ENCODE measurements at places on chromosomes 2 and 18.

GRCh38 chr2:20156836-20157192, 68.1 kb downstream of the SDC1 start:
- DNase-seq: no peak

DNA sequence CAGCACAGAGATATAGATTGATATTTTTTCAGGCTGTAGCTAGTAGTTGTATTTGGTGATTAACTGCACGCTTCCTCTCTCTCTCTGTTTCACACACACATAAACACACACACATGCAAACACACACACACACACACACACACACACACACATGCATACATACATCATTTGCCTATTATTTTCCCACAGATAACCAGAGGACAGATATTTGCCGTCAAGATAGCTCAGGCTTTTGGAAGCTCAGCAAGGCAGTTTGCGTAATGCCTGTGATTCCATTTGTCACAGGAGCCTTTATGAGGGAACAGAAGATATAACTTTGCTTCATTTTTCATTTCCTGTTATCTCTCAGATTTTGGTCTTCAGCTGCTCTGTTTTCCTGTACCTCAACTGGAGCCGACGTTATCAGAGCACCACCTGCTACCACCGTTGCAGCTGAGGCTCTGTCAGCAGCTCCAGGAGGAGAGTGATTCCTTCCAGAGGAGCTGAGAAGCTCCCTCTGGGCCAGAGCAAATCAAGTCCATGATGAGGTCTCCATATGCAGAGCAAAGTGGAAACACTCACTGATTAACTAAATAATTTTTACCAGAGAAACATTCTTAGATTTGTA, 341.9 kb upstream of the PIK3C3 start:
- no peak for DNase-seq

DNA sequence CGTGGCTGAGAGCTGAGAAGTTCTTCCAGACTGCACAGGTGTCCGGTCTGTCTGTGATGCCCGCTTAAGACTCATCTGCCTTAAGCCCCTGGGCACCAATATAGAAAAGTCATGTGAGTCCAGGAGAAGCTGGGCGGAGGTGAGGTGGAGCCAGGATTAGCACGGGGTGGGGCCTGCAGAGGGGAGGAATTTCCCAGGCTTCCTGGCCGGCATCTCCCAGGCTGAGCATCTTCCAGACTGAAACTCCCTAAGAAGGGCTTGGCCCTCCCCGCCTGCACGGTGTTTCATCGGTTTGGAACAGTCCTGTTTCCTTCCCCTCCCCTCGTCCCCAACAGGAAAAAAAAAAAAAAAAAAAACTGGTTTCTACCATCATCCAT, 270.3 kb downstream of the ATAD2B start:
- no peak for DNase-seq

DNA sequence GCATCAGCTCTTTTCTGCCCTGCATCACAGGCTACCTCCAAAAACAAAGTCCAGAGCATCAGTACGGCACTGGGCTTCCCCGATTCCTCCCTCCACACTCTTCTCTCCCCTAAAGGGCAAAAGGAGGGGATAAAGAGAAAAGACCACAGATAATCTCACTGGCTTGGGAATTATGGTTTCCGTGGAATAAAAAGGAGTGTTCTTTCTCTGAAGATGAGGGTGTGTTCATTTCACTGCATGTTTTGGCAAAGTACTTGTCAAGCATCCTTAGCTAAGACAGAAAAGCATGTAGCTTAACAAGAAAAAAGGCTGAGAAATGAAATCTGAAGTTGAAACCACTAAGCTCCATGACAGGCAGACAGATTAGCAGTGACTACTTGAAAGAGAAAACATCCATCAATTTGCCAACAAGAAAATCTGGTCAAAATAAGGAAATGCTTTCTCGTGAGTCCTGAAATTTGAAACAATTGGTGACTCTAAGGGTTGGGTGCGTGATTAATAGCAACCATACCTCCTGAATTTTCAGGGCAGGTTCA, 20.6 kb upstream of the DSG3 start:
- DNase-seq: no peak

DNA sequence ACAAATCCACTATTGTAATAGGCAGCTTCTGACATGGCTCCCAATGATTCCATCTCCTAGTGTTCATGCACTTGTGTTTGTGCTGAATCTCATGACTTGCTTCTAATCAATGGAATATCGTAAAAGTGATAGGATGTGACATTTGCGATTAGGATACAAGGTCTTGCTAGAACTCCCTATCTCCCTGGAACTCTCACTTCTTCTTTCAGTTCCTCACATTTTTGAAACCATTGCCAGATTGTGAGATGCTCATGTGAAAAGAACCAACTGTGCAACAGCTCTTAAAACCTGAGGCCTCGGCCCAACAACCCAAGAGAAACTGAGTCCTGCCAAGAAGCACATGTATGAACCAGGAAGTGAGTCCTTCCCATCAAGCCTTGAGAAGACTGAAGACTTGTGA, 226.9 kb upstream of the DTNA start:
- DNase-seq: no peak

DNA sequence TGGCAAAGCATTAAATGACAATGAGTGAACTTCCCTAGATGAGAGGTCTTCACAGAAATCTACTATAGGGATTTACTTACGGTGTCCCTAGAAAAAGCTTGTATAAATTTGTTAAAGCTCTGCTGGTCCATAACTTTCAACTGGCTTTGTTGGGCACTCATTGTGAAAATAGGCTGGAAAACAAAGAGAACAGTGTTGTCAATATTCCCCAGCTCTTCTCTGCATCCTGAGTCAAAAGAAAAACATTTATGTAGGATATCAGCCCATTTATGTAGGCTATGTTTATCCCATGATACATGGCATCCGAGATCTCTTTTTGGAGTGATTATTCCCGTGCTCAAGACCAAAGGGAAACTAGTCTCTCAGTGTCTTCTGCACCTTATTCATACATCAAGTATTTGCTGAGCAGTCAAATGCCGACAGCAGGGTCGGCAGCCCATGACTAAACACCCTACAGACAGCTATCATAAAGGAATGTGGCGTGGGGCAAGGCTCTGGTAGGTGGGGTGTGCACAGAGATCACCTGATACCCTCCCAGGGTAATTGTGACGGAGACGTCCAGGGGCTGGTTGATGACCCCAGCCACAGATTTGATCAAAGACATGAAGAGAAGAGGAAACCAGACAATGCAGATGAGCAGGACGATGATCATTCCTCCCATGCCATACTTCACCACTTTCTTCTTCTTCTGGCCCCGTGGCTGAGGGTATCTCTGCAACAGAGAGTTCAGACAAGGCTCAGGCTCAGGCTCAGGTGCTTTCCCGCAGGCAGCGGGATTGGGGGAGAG, 155.9 kb downstream of the NAPG start:
- DNase-seq: no peak

DNA sequence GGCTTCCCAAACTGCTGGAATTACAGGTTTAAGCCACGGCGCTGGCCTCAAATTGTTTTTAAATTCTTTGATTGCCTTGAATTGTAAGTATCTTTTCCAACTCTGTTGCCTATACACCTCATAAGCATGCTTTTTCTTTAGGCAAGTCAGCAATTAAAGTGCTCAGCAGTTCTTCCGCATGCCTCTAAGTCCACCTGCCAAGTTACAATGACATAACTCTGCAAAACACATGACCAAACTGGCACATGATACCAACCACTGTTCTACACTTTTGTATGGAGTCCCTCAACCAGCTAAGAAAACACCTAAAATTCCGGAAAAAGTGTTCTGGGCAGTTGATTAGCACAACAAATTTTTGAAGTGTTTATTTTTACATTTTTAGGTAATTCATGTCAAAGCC, 5.1 kb downstream of the TXNL4A start:
- DNase-seq: no peak
